ENCODE measurements at places on chromosomes 7 and 10.

DNA sequence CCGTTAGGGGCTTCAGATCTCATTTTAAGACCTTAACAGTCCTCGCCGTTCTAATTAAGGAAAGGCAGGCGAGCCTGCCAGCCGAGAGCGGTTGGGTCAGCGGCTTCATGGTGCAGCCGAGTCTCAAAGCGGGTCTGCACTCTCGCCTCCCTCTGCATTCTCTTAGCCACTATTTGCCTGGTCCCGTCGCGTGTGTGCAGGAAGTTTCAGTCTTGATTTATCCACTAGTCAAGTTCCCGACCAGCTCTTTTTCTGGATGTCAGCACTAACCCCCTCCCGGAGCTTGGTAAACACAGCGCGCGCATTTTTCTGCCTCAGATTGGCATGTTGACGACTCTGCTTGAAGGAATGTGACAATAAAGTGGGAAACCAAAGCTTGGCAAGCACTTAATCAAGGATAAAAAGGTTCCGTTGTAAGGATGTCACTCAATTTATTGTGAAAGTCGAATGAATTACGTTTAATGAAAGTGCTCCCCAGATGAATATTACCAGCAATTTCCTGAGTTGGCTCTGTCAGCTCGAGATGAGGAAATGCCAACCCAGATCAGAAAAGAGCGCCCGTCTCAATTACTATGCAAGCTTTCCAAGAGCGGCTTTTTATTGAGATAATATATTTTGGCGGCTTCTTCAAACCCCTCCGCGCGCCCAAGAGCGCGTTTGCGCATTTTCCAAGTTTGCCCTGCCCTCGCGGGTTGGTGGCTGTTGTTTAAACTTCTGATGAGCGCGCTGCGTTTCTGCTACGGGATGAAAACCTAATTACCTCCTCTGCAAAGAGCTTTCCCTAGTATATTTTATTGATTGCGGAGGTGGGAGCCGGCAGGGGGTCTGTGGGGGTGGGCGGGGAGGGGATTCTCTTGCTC, 7.9 kb downstream of the NXPH1 start:
- DNase-seq, result no peak

DNA sequence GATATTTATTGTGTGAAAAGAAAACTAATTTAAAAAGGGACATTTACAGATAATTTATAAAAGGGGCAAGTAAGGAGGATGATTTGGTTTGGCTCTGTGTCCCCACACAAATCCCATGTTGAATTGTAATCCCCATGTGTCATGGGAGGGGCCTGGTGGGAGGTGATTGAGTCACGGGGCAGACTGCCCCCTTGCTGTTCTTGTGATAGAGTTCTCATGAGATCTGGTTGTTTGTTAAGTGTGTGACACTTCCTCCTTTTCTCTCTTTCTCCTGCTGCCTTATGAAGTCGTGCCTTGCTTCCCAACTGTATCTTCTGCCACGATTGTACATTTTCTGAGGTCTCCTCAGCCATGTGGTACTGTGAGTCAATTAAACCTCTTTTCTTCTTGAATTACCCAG, 171.0 kb upstream of the SEMA3E start:
- DNase-seq, result no peak

DNA sequence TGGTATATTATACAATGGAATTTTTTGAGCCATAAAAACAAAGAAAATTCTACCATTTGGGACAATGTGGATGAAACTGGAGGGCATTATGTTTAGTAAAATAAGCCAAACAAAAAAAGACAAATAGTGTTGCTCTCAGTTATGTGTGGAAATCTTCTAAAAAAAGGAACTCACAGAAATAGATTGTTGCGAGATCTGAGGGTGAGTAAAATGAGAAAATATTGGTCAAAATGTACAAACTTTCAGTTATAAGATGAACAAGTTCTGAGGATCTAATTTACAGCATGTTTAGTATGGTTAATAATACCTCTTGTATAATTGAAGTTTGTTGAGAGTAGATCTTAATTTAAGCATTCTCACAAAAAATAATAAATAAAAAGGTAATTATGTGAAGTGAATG, 291.2 kb downstream of the KIF20B start:
- DNase-seq, result no peak

DNA sequence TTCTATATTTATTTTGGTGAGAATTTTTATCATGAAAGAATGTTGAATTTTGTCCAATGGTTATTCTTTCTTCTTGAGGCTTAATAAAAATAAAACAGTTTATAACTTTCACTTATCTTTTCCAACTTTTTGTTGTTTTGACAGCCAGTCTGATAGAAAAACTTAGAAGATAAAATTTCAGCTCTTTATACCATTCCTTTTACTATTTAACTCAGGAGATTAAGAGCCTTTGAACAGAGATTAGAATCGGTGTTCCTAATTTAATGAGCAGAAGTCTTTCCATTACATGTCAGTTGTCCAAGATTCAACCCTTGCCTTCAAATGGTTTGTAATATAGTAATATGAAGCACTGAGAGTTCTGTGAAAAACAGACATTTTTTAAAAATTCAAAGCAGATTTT, 97.8 kb upstream of the SEC61G start:
- DNase-seq, result no peak

GRCh38 chr7:146185844-146186243, 69.2 kb downstream of the CNTNAP2 start:
- no peak for DNase-seq

DNA sequence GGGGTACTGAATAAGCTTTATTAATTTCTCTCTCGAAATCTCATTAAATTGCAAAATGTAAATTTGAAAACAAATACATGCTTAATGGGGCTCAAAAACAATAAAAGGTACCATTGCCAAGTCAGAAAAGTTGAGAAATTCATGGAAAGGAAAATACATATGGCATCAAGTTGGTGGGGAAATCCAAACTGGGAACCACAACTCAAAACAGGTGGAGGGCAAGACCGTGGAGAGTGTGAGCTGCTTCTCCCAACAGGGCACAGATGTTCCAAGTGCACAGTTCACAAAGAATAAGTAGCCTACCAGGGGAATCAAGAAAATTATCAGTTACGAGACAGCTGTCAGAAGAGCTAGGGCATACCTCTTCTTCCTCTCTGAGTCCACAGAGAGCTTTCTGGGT, 26.6 kb downstream of the MKX start:
- DNase-seq, result no peak
